ENCODE measurements at places on chromosomes 4 and X.

DNA sequence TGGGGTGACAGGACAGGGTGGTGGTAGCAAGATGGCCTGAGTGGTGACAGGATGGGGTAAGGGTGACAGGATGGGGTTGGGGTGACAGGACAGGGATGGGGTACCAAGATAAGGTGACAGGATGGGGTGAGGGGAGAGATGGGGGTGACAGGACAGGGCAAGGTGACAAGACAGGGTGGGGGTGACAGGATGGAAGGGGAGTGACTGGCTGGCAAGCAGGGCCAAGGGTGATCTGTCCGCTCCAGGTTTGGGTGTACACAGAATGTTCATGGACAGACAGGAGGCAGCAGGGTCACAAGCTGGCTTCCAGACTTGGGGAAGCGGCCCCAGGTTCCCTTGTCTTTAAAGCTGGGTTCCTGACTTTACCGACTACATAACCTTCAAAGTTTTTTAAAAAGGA lies 23.3 kb downstream of the RNF212 start:
- DNase-seq, result no peak

DNA sequence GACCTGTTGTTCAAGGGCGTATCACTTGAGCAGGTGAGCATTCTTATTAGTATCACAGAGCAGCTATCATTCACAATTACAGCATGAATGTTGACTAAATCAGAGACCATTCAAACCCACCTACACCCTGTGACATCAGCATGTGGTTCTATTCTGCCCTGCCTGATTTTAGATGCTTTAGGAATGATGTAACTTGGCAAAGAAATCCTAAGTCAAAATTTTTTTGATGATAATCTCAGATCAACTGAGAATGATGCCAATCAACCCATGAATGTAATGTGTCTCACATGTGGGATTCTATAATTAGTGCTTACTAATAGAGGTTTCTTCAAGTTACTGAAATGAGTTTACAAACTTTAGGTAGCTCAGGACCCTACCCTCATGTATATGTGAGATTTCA lies 13.4 kb upstream of the CHIC2 start:
- no peak for DNase-seq

DNA sequence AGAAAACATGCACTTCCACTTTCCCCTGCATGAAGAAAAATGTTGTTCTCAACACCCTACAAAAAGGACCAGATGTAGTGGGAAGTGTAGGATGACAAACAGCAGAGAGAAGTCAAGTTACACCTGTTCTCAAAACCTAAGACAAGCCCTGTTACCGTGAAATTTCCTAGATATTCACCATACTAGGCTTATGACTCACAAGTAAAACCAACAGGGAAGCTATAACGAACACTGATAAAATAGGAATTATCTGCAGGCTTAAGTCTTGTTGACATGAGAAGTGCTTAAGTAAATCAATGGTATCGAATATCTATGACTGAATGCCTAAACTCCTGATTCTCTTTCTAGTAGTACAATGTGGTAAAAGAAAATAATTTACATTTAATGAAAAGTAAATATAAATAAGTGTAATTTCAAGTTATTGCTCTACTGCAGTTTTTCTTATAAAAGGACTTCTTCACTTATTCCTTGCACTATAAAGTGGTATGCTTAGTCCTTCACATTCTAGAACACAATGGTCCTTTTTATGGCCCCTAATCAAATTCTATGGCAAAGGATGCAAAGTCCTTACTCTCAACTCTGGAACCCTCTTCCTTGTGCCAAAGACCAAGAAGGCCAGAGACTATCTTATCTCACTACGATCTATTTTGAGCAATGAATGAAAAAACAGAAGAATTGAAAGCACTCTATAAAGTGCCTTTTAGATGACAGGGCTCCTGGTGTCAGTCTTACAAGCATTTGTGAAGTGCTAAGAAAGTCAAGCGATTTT lies 19.6 kb downstream of the AP1S2 start:
- DNase-seq, result no peak

- no peak for DNase-seq
Measured at GRCh38 chrX:118182025-118182424, 65.4 kb upstream of the KLHL13 start.

DNA sequence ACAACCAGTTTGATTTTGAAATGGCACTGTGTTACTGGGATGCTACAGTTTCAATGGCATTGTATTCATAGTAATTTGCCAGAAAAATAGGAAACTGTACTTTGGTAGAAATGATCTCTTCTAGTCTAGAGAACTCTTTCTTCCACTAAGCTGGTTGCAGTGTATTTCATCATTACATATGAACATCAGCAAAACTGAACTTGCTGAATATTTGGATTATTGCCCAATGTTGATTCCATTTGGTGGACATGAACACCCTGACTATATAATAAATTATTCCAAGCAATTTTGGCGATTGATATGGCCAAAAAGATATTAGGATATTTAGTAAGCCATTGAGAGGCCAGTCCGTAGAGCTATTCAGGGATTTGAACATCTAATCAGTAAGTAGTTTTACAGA lies 191.8 kb upstream of the CXorf66 start:
- DNase-seq, result no peak

DNA sequence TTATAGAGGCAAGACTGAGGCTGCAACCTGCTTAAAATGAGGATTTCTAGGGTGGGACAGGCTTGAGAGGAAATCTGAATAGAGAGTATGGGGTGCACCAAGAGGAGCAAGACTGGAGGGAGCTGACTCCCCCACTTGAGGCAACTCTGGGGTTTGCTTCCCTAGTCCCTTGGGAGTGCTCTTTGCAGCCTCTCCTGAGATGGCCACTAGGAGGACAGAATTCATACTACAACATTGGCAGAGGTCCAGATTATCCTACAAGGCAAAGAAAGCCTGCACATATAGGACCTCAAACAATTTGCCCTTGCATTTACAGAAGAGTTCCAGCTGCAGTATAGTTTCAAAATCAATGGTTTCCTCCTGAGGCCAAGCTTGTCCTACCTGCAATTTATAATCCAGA lies 830.9 kb downstream of the TECRL start:
- no peak for DNase-seq

DNA sequence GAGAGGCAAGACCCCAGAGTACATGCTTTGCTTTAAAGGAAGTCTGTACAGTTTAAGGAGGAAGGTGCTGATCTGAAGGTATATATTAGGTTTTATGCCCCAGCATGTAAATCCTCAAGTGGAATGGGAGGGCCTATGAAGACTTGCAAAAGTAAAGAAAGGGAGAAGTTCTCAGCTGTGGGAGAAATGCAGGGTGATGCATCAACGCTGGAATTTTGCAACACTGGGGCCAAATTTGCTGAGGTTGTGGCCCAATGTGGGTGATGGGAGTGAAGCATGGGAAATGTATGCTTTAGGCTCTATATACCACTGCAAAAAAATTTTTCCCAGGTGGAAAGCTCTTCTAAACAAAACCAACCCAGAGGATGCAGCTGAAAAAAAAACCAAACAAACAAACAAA lies 33.8 kb upstream of the GPR174 start:
- DNase-seq, result no peak

GRCh38 chrX:19953145-19953544 lies 37.7 kb downstream of the BCLAF3 start:
- DNase-seq, result no peak

DNA sequence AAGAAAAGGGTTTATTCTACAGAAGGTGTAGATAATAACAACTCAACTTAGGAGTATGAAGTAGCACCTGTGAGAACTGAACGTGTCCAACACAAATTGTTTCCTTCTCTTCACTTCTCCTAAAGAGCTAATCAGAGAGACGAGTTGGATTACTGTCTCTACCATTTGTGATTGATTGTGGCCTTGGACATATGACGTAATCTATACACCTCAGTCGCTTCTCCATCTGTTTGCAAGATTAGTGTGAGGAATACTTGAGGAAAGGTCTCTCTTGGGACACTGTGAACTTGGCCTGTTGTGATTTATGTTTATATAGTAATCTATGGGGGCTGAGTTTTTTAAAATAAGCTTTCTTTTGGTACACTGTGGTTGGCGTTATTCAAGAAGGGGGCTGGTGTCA lies 182.0 kb downstream of the ZNF330 start:
- DNase-seq, result no peak

- no peak for DNase-seq
Measured at GRCh38 chr4:48333587-48333986, 7.7 kb upstream of the SLAIN2 start.

GRCh38 chr4:184232202-184232601 lies 14.5 kb upstream of the ENPP6 start:
- no peak for DNase-seq

GRCh38 chr4:76752861-76753501 lies 145.0 kb downstream of the SOWAHB start:
- DNase-seq, result peak; percentile 77

- DNase-seq, result no peak
Measured at GRCh38 chr4:11182031-11182430, 246.7 kb downstream of the HS3ST1 start.

GRCh38 chr4:5118091-5118786 lies 67.0 kb downstream of the STK32B start:
- no peak for DNase-seq

DNA sequence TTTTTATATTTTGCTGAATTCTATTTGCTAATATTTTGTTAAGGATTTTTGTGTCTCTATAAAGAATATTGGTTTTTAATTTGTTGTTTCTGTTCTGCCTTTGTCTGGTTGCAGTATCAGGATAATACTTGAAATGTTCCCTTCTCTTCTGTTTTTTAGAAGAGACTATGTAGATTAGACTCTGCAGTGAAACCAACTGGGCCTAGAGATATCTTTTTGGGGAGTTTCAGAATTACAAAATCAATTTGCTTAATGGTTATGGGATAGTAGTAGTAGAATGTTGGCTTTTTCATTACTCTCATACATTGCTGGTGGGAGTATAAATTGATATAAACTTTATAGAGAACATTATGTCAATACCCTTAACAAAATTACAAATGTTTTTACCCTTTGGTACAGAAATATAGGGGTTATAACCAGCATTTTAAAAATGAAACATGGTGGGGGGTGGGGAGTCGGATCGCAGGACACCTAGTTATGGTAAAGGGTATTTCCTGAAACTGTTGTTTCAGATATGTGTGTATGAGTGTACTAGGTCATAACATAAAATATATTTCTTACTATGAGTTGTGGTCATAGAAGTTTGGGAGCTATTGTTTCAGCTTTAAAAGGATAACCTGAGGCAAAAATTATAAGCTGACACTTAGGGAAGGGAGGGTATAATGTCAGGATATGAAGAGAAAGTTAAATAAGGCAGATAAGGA lies 29.0 kb downstream of the CLOCK start:
- DNase-seq, result no peak

GRCh38 chr4:155617296-155617695 lies 49.4 kb upstream of the GUCY1A1 start:
- DNase-seq, result no peak

DNA sequence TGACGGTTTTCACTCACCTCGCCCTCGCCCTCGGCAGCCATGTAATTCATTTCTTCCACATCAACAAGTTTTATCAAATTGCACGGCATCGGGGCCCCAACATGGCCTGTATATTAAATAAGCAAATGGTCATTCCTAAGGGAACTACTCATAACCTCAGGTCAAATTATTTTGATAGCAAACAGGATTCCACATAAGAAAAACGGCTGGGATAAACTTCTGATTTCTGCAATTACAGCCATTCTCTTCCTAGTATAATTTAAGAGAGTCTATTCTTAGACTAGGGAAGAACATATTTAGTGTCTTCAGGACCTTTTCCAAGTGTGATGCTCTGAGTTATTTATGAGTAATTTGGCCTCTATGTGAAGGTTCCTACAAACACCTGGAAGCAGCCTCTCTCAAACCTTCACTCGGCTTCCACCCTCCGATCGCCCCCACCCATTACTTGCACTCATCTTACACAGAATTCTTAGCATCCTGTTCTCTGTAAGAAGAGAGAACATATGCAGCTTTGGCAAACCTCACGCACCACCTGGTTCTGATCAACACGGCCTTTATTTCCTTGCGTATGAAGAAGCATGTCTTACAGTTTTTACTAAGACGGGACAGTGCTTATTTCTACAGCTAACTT lies 29.4 kb upstream of the CENPU start:
- DNase-seq, result no peak

DNA sequence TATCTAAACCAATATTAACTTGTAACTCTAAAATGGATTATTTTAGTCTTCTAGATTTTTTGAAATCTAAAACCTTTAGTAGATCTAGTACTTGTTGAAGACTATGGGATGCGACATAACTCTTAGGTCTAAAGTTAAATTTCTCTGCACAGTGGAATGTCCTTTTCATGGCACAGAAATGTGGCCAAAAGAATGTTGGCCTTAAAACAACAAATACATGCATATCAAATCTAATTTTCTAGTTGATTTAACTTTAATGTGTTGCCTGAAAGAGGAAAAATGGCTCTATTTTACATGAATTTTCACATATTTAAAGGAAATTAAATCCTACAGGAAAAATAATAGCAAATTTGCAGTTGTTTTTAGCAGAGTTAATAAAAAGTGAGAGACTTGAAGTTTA lies 30.3 kb downstream of the NFKB1 start:
- DNase-seq, result no peak

DNA sequence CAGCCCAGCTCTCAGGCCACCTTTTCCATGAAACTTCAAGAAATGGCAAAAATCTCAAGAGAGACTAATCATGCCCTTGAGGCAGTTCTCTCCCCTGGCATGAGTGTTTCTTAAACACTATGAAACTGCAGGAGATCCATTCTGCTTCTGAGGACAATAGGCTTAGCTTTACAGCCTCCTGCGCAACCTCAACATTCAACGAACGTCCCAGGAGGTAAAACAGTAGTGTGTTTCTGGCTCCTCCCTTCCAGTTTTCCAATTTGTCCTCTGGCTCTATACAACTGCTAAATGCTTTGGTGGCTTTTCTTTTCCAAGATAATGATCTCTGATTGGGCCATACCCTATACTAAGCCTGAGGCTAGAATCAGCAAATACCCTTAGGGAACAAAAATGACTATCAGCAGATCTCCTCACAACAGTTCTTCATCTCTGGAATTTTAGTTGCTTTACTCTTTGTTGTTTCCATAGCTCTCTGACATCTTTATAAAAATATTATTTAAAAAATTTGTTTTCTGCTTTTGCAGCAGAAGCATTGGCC lies 87.0 kb upstream of the FAT1 start:
- DNase-seq, result no peak

- DNase-seq, result no peak
Measured at GRCh38 chr4:183589461-183590099, 69.4 kb downstream of the RWDD4 start.

DNA sequence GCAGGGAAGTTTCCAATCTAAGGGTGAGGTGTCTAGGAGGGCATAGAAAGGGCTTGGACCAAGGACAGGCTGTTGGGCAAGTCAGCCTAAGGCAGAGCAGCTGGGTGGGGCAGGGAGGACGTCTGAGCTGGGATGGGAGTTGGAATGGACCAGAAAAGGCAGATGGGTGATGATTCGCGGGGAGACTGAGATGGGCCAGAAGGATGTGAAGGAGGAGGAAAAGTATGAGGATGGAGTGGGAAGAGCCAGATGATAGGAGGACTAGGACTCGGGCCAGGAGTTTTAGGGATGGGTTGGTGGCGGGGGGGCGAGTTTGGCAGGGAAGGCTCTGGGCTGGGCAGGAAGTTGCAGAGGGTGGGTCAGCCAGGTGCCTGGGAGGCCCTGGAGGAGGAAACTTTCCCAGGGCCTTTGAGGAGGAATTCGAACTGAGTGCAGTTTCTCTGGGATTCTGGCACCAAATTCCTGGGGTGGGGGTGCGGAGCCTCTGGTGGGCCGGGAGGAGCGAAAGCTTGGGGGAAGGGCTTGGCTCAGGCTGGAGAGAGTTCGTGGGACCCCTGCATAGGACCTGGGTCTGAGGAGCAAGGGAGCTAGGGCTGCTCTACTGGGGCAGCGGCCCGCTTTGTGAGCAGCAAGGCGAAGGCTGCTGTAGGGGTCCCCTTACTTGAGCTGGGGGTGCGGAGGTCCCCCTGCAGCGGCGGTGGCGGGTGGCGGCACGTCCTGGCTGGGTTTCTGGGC lies 8.7 kb upstream of the TIMP1 start:
- DNase-seq, result no peak

- DNase-seq, result no peak
Measured at GRCh38 chr4:140061659-140062289, 92.2 kb downstream of the MAML3 start.

All from cerebellar cortex (tissue), 1 donor.